Effector CD4-positive, alpha-beta T cell (primary cell): ENCODE measurements at places on chromosomes 6 and 20.
A peak's percentile ranks its signal among the peaks of the same experiment; 100 is the strongest.

DNA sequence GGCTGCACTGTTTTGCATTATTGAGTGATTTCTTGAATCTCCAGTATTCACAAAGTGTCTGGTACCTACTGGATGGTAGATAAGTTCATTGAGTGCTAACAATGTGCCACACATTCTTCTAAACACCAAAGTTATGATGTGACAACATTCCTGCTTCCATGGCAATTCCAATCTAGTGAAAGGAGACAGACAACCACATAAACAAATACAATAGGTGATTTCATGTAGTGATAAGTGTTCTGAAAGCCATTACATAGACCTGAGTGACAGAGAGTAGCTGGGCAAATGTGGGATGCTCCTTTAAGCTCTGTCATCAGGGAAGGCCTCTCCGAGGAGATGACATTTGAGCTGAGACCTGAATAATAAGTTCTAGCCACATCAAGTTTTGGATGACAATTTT is 295.5 kb downstream of the SLC35F1 start:
- DNase-seq = no peak

- DNase-seq = peak; percentile 34
Measured at GRCh38 chr6:37173493-37174195, 3.7 kb downstream of the PIM1 start.

DNA sequence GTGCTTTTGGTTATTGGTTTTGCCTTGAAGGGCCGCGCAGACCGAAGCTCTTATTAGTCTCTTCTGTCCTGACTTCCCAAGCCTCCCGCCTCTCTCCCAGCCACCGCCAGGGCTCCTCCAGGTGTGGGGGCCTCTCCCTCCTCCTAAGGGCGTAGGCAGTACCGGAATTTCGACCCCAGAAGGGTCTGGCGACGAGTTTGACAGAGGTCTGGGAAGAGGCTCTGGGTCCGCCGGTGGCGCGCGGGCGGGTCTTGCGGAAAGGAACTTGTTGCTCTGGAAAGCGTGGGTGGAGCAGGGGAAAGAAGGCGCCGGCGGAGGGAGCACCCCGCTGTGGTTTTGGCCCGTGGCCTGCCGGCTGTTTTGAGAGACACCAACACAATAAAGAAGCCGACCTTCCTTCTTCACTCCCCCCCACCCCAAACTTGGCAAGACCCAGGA is 1.8 kb downstream of the PCSK2 start:
- no peak for DNase-seq

- DNase-seq = no peak
Measured at GRCh38 chr20:19893356-19893755, 123.8 kb upstream of the NAA20 start.

DNA sequence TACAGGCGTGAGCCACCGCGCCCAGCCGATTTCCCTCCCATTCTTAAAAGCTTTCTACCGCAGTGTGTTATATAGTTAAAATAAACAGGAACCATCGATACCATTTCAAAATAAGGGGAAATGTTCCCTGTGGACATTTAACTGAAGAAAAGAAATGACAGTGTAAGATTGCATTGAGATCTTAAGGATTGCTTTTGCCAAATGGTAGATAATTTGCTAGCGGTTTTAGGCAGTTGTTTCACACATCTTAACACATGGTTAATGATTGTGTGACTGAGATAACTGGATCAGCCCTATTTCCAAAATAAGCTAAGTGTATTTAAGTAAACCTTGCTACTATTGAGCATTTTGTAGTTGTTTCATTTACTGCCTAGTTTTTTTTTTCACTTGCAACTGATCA is 15.6 kb downstream of the STX16 start:
- DNase-seq = no peak

- DNase-seq = no peak
Measured at GRCh38 chr20:51208162-51208561, 185.3 kb upstream of the KCNG1 start.

DNA sequence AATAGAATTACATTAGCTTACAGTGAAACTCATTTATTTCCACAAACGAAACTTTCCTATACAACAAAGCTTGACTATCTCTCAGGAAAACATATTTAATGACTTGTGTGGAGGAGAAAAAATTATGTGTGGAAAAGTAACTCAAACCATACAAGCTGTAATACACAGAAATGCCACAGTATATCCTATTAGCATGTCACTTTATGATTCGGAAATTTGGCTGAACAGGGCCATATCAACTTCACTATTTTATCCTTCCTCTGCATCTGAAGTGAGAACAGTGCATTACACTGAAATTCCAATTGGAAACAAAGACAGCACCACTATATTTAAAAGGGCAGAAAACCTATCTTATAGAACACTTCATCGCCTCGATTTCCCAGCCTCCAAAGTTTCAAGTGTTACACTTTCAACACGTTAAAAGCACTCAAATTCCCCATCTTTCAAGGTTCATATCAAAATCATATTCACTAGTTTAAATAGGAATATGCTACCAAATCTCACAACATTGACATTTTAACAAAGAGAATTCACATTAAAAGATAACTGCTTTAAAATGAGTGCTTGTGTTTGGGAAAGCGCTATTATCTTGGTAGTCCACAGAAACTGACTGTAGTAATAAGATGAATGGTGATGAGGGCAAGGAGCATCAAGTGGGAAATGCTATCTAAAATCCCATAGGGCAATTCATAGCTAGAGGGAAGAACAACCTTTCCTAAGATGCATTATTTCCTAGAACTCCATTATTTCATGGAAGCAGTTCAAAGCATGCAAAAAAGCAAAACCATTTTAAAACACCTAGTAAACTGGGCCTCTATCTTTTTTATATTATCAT is 1.8 kb downstream of the REV3L start:
- DNase-seq = no peak

DNA sequence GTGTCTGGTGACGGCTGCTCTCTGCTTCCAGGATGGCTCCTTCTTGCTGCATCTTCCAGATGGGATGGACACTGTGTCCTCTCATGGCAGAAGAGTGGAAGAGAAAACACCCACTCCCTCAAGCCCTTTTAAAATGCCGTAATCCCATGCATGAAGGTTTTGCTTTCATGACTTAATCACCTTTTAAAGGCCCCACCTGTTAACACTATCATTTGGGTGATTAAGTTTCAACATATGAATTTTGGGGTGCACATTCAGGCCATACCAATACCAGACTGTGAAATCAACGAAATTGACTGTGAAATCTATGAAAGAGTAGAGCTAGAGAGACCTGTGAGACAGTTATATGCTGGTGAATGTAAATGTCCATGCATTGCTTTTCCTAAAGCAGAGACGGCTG is 374.3 kb upstream of the CHD6 start:
- DNase-seq = no peak

DNA sequence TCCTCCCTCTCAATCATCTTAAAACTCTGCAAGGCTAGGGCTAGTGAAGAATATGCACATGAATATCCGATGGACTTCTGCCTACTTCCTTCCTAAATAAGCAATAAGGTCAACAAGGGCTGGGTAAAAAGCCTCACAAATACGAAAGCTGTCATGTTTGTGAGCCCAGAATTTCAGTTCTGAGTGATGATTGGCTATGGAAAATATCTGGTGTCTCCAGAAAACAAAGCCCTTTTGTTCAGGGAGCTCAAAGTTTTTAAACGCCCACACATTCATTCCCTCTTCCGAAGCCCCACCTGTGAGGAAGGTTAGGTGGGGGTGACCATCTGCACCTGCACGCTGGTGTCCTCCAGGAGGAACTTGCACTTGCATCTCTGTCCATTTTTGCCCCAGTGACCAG is 126.9 kb upstream of the ARMC2 start:
- DNase-seq = no peak

- DNase-seq = no peak
Measured at GRCh38 chr20:10761232-10761631, 87.4 kb upstream of the JAG1 start.

- no peak for DNase-seq
Measured at GRCh38 chr6:117480651-117481050, 1.8 kb upstream of the DCBLD1 start.

GRCh38 chr6:113642714-113643406 is 214.3 kb upstream of the MARCKS start:
- DNase-seq = no peak

- no peak for DNase-seq
Measured at GRCh38 chr6:11149551-11149950, 38.0 kb upstream of the ERVFRD-1 start.

DNA sequence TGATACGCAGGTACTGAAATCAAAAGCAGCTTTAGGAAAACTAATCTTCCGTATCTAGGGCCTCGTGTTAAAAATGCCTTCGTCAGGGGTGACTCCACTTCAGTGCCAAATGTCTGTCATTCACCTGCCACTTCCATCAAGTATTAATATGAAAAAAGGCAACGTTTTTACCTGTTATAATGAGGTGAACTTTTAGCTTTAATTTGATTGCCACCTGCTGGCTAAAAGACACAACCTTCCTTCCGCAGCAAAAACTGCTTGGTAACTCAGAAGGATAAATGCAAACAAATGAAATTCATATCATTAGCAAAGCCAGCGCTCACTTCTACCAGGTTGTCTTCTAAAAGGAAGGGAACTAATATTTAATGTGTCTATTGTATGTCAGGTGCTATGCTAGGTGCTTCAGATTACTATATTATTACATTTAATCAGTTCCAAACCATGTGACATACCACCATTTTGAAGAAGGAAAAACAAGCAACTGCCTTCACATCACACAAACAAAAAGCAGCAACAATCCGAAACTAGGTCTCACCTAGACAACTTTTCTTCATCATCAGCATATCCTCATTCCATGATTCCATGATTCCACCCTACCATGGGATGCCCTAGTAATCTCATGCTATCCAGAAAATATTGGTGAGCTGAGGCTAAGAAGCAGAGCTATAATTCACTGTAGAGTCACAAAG is 20.6 kb upstream of the ARHGAP18 start:
- DNase-seq = no peak

- no peak for DNase-seq
Measured at GRCh38 chr20:1187605-1188171, 2.9 kb upstream of the TMEM74B start.

- no peak for DNase-seq
Measured at GRCh38 chr6:131285548-131285947, 150.3 kb downstream of the AKAP7 start.

DNA sequence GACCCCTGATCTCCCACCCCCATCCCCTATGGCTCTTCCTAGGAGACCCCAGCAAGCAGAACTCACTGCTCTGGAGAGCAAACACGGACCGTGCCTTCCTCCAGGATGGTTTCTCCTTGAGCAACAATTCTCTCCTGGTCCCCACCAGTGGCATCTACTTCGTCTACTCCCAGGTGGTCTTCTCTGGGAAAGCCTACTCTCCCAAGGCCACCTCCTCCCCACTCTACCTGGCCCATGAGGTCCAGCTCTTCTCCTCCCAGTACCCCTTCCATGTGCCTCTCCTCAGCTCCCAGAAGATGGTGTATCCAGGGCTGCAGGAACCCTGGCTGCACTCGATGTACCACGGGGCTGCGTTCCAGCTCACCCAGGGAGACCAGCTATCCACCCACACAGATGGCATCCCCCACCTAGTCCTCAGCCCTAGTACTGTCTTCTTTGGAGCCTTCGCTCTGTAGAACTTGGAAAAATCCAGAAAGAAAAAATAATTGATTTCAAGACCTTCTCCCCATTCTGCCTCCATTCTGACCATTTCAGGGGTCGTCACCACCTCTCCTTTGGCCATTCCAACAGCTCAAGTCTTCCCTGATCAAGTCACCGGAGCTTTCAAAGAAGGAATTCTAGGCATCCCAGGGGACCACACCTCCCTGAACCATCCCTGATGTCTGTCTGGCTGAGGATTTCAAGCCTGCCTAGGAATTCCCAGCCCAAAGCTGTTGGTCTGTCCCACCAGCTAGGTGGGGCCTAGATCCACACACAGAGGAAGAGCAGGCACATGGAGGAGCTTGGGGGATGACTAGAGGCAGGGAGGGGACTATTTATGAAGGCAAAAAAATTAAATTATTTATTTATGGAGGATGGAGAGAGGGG is 1.4 kb downstream of the LTA start:
- DNase-seq = no peak

DNA sequence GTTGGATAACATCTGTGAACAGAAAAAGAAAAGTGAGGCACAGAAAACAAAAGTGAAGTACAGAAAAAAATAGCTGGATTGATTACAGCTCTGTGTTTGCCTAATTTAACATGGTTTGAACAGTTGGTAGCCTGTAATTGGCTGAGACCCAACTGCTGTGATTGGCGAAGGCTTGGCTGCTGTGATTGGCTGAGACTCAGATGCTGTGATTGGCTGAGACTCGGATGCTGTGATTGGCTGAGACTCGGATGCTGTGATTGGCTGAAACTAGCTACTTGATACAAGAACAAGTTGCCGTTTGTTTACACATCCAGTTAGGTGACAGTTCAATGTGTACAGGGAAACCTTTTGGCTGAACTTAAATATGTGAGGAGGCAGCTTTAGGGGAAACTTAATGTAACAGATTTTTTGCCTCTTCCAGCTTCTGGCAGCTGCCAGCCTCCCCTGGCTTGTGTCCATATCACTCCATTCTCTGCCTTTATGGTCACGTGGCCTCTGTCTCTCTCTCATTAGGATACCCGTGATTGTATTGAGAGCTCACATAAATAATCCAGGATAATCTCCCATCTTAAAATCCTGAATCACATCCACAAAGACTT is 223.4 kb upstream of the FOXA2 start:
- no peak for DNase-seq

DNA sequence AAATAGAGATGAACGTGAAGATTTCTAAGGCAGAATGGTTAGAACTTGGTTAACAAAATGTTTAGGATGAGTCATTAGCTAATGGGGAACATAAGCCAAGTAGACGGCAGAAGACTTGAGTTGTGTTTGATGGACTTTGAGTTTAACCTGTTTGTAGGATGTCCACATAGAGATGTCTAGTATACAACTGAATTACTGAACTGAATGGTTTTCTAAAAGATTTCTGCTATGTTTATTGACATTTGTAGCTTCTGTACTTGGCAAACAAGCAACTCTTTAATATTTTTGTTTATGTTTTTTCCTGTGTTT is 54.5 kb upstream of the DYNLRB1 start:
- no peak for DNase-seq

- DNase-seq = no peak
Measured at GRCh38 chr6:30359276-30359675, 14.3 kb downstream of the RPP21 start.

- DNase-seq = no peak
Measured at GRCh38 chr6:21996425-21997118, 300.3 kb downstream of the PRL start.

- DNase-seq = no peak
Measured at GRCh38 chr6:33841868-33842267, 38.1 kb upstream of the MLN start.
